T-helper 17 cell (primary cell): ENCODE measurements at places on chromosomes 2 and 18. TPM values are rescaled to one million over a fixed set of nuclear protein-coding genes. Genes with fewer than 3 reads are reported as not detected.

SERPINB12 gene
- total RNA-seq, result not detected

ITGB6 gene
- not detected for total RNA-seq

CPS1 gene
- total RNA-seq, result 0.63 TPM

HDLBP gene
- total RNA-seq, result 136 TPM

ZNF24 gene
- total RNA-seq, result 67.4 TPM

SLC16A14 gene
- 0.23 TPM for total RNA-seq

STON1 gene
- 4.5 TPM for total RNA-seq

MC2R gene
- not detected for total RNA-seq

FAP gene
- not detected for total RNA-seq

LYPD6B gene
- total RNA-seq, result not detected

SCN3A gene
- total RNA-seq, result 0.42 TPM

KANSL3 gene
- 57.4 TPM for total RNA-seq

GKN1 gene
- total RNA-seq, result not detected

STK17B gene
- 460 TPM for total RNA-seq

KCNS3 gene
- total RNA-seq, result not detected

NEU2 gene
- not detected for total RNA-seq

ZAP70 gene
- total RNA-seq, result 406 TPM

MDH1B gene
- total RNA-seq, result not detected

CHST9 gene
- total RNA-seq, result not detected

STARD6 gene
- total RNA-seq, result not detected

CFC1 gene
- not detected for total RNA-seq

GRB14 gene
- total RNA-seq, result not detected

ARHGEF4 gene
- total RNA-seq, result 1.5 TPM

ANKRD30BL gene
- not detected for total RNA-seq

CIB4 gene
- not detected for total RNA-seq

SLC5A7 gene
- not detected for total RNA-seq

ICA1L gene
- 2.4 TPM for total RNA-seq

CCDC142 gene
- 14.7 TPM for total RNA-seq

TMEM178A gene
- total RNA-seq, result 0.65 TPM

C2orf92 gene
- total RNA-seq, result 12.5 TPM

ALK gene
- total RNA-seq, result not detected

FAM161A gene
- total RNA-seq, result 2.1 TPM

DAW1 gene
- total RNA-seq, result not detected

SPATA3 gene
- not detected for total RNA-seq
